Heart left ventricle (tissue), 16 donors: ENCODE measurements at places on chromosomes 2 and 18. TPM values are rescaled to one million over a fixed set of nuclear protein-coding genes. Genes with fewer than 3 reads are reported as not detected.
A peak's percentile ranks its signal among the peaks of the same experiment; 100 is the strongest.

Gene CDK15
- 0.13 TPM for total RNA-seq

Gene DRC1
- total RNA-seq: not detected

Gene AQP12B
- not detected for total RNA-seq

Gene ZC3H6
- total RNA-seq: 29.8 TPM

Gene LCT
- total RNA-seq: not detected

Gene DGUOK
- total RNA-seq: 32.1 TPM

Gene ANKRD30BL
- not detected for total RNA-seq

Gene HOXD13
- not detected for total RNA-seq

Gene ARL5A
- total RNA-seq: 57.3 TPM

- no peaks in the 10 kb centered on the region for H3K27me3 ChIP-seq
- H3K27ac ChIP-seq: no peak overlapping the region
- H3K36me3 ChIP-seq: no peaks in the 10 kb centered on the region
- H3K4me3 ChIP-seq: no peak overlapping the region
Measured at GRCh38 chr2:42385225-42385624, 24.2 kb upstream of the COX7A2L start.

- no peaks in the 10 kb centered on the region for H3K27me3 ChIP-seq
- peaks cover 3% of the 10 kb centered on the region for H3K4me1 ChIP-seq
- H3K4me3 ChIP-seq: no peak overlapping the region
- no peak overlapping the region for H3K27ac ChIP-seq
- no peak for DNase-seq
Measured at GRCh38 chr2:160657196-160657595, 163.6 kb upstream of the RBMS1 start.

DNA sequence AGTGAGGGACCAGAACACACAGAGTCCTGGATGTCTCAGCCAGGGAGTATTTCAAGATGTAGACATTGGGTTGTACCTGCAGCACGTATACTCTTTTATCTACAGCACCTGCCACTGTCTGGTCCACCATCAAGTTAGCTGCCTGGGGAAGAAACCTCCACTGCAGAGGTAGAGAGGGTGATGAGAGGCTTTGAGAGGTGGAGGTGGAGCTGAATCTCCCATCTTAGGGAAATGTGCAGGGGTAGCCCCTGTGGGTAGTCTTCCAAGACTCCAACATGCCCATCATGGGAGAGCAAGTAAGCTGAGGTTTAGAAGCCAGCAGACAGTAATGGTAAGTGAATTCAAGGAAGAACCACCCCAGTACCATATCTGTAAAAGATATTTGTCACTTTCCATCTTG is 93.3 kb upstream of the CELF4 start:
- no peak for DNase-seq
- no peak overlapping the region for H3K4me3 ChIP-seq
- H3K4me1 ChIP-seq: no peaks in the 10 kb centered on the region
- H3K27ac ChIP-seq: no peak overlapping the region
- no peaks in the 10 kb centered on the region for H3K36me3 ChIP-seq

DNA sequence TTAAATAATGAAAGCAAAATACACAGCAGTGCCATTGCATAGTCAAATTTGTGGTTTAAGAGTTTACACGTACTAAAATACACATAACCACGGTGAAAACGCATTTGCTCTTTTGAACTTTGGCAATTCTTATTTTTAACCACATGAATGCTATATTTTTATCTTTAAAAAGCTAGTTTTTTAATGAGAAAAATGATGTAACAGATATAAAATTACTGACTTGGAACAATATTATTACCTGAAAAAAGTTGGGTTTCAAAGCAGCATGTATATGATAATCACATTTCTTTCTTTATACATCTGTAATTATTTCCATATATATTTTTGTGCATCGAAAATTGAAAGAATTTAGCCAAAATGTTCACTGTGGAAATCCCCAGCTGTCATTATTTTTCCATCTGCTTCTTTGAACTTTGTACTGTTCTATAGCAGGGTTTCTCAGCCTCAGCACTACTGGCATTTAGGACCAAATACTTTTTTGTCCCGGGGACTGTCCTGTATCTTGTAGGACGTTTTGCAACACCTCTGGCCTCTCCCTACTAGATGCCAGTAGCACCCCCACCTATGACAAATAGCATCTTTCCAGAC is 75.9 kb upstream of the CAB39 start:
- H3K27ac ChIP-seq: no peak overlapping the region
- no peak overlapping the region for H3K4me3 ChIP-seq
- H3K4me1 ChIP-seq: no peaks in the 10 kb centered on the region

DNA sequence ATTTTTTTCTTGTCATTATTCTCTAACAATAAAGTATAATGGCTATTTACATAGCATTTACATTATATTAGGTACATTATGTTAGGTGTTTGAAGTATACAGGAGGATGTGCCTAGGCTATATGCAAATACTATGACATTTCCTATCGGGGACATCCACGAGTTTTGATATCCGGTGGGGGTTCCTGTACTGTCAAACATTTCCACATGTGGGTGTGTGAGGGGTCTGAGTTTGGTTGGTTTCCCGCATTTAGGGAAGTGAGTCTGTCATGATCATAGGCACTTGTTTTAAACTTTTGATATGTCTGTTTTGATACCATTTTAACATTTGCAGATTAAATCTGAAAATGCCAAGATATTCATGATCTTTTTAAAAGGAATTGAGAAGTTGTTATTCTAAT is 76.0 kb downstream of the CEP192 start:
- H3K4me3 ChIP-seq: no peak overlapping the region
- peaks cover 3% of the 10 kb centered on the region for H3K4me1 ChIP-seq
- H3K36me3 ChIP-seq: peaks cover 42% of the 10 kb centered on the region
- H3K27ac ChIP-seq: no peak overlapping the region
- H3K27me3 ChIP-seq: no peaks in the 10 kb centered on the region
- no peak for DNase-seq

DNA sequence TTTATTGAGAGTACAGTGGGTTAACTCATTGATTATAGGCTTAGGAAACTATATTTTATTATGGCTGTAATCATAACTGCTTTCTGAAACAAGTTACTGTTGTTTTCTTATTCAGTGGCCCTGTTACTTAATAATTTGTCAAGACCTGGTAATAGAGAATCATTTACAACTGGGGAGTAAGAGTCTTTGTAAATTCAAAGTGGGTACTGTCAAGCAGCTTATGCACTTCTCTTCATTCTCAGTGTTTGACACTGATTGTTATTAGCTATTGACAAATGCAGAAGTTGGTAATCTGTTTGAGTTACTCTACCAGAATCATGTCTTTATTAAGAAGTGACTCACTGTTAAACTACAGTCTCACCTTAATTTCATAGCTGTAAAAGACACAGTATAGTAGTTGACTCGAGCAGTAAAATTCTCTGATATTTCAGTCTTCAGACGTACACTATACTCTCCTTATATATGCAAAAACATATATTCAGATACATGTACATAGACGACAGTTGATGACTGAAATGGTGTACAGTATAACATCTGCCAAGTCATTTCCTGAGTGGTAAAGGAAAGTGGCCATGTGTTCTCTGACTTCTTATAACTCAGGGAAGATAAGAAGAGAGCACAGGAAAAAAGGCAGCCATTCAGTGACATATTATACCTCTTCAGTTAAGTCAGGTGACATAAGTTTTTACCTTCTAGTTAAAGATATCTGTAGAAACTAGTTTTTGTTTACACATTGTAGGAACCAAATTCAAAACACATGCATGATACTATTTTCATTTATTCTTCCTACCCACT is 36.0 kb upstream of the TTC27 start:
- H3K4me1 ChIP-seq: no peaks in the 10 kb centered on the region
- no peaks in the 10 kb centered on the region for H3K27me3 ChIP-seq
- no peak overlapping the region for H3K27ac ChIP-seq
- H3K36me3 ChIP-seq: peaks cover 50% of the 10 kb centered on the region

DNA sequence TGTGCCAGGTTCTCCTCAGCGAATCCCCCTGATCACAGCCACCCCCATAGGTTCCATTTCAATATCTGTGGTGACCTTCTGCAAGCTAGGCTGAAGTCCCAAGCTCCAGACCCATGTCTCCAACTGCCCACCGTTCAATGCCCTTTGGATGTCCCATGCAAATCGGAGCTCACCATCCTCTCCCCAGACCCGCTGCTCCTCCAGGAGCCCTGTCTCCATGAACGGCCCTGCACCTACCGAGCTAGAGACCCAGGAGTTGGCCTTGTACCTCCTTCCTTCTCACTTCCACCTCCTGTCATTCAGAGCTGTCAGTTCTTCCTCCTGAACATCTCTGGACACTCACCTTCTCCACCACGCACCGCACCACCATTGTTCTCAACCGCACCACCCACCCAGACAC is 1.0 kb upstream of the FAHD2A start:
- peaks cover 16% of the 10 kb centered on the region for H3K4me1 ChIP-seq
- no peaks in the 10 kb centered on the region for H3K27me3 ChIP-seq
- H3K36me3 ChIP-seq: no peaks in the 10 kb centered on the region
- H3K4me3 ChIP-seq: peak overlapping the region; percentile 94
- DNase-seq: no peak
- H3K27ac ChIP-seq: no peak overlapping the region

DNA sequence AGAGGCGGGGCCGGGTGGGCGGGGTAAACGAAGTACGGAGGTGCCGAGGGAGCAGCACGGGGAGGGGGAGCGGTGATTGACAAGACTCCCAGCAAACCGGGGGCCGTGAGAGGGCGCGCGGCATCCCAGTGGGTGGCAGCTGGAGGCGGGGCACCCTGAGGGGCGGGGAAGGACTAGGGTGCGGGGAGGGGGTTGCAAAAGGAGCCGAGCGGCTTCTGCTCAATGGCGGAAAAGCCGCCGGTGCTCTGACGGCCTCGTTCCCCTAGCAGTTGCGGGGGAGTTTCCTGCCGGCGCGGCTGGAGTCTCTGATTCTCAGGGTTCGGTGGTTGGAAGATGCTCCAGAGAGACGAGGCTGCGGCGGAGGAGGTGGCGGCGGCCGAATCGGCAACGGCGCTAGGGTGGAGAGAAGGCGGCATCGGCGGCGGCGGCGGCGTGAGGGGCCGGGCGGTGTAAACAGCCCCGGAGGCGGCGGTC is at the start of gene PPM1B:
Gene PPM1B (plus strand): TSS at position 195 of the 474 bp plus-strand sequence. CDS start 32,325 bp downstream, outside the sequence.
- peak within 1 kb of the TSS; percentile 95 for H3K27ac ChIP-seq
- peaks cover 27% of the 10 kb centered on the region for H3K4me1 ChIP-seq
- H3K4me3 ChIP-seq: peak within 1 kb of the TSS; percentile 93
- no peaks in the 10 kb centered on the region for H3K36me3 ChIP-seq
- DNase-seq: peak; percentile 100
- H3K27me3 ChIP-seq: no peaks in the 10 kb centered on the region

DNA sequence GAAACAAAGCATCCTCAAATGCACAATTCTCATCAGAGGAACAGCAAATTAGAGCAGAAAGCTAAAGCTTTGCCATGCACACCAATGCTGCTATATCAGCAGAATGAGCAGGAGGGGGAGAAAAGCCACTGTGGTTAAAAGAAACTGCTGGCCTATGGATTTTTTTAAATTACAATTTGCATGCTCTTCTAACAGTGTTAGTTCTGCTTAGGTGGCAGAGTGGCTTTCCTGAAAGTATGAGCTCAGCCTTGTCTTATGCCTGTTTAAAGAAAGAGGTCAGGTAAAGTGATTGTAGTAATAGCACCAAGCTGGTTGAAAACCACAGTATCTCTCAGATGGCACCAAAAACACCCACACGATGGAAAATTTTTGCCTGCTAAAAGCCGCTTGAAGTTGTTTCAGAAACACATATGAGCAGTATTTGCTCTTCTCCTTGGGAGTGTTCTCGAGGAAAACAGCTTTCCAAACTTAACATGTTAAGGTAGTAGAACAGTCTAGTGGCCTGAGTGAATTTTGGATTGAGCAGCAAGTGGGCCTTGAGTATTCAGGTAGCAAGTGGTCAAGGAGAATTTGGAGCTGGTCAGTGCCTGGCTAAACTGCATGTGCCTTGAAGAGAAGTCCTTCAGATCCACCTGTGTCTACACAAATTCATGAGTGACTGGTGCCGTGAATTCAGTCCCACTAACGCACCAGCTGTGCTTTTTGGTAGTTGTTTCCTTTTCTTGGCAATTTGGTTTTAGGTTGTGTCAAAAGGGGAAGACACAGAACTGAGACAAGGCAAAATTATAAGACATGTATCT is 19.6 kb upstream of the NDUFV2 start:
- H3K4me1 ChIP-seq: no peaks in the 10 kb centered on the region
- H3K27me3 ChIP-seq: no peaks in the 10 kb centered on the region
- no peaks in the 10 kb centered on the region for H3K36me3 ChIP-seq
- no peak overlapping the region for H3K4me3 ChIP-seq
- peak overlapping the region; percentile 3 for H3K27ac ChIP-seq
- no peak for DNase-seq

GRCh38 chr2:109353806-109354745 is 225.1 kb downstream of the SH3RF3 start:
- H3K4me3 ChIP-seq: no peak overlapping the region
- H3K27me3 ChIP-seq: no peaks in the 10 kb centered on the region
- no peaks in the 10 kb centered on the region for H3K36me3 ChIP-seq
- H3K27ac ChIP-seq: no peak overlapping the region

GRCh38 chr18:55300421-55300935 is 287.5 kb downstream of the TCF4 start:
- peaks cover 89% of the 10 kb centered on the region for H3K4me1 ChIP-seq
- peak overlapping the region; percentile 9 for H3K4me3 ChIP-seq
- DNase-seq: no peak
- H3K27me3 ChIP-seq: no peaks in the 10 kb centered on the region
- H3K36me3 ChIP-seq: no peaks in the 10 kb centered on the region

- H3K27ac ChIP-seq: peak overlapping the region; percentile 91
- H3K27me3 ChIP-seq: no peaks in the 10 kb centered on the region
- H3K4me3 ChIP-seq: peak overlapping the region; percentile 42
- H3K4me1 ChIP-seq: peaks cover 24% of the 10 kb centered on the region
- peaks cover 28% of the 10 kb centered on the region for H3K36me3 ChIP-seq
Measured at GRCh38 chr2:25251422-25252273, 83.3 kb upstream of the POMC start.

DNA sequence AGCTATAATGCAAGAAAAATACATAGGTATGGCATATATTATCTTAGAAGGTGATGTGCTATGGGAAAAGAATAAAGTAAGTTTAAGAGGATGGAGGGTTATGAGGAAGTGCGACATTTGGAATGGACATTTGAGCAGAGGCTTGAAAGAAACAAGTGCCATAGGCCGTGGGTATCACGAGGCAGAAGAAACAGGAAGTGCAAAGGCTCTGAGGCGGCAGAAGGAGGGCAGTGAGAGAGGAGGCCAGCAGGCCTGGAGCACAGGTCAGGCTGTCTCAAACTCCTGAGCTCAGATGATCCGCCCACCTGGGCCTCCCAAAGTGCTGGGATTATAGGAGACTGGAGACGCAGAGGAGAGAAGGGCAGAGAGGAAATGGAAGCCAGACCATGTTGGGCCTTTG is 40.7 kb upstream of the EPHA4 start:
- no peaks in the 10 kb centered on the region for H3K4me1 ChIP-seq
- H3K4me3 ChIP-seq: no peak overlapping the region
- no peak overlapping the region for H3K27ac ChIP-seq
- DNase-seq: no peak

- no peak overlapping the region for H3K4me3 ChIP-seq
- peaks cover 16% of the 10 kb centered on the region for H3K4me1 ChIP-seq
- H3K27me3 ChIP-seq: no peaks in the 10 kb centered on the region
Measured at GRCh38 chr2:120472891-120473309, 127.0 kb downstream of the INHBB start.

GRCh38 chr2:238019962-238020361 is 40.8 kb upstream of the SCLY start:
- DNase-seq: no peak
- no peaks in the 10 kb centered on the region for H3K4me1 ChIP-seq
- no peaks in the 10 kb centered on the region for H3K36me3 ChIP-seq
- no peaks in the 10 kb centered on the region for H3K27me3 ChIP-seq
